ENCODE measurements at places on chromosomes 6 and 20.

GRCh38 chr20:57429159-57429496 is 37.9 kb downstream of the RBM38 start:
- DNase-seq, result no peak

DNA sequence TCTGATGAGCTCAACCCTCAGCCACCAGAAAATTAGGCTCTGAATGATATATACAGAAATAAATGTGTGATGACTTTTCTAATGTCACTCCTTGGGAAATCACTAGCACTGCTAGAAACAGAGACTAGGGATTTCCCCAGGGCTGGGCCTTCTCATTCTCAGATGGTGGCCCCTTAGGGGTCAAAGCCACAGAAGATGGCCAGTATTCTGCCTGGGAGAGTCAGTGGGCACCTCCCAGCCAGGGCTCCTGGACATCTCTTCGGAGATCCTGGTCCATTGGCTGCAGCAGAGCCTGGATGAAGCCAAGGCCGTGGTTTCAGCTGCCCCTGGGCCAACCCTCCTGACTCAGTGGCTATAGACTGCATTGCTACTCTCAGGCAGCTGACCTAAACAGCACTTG is 276.9 kb upstream of the SUPT3H start:
- DNase-seq, result no peak

GRCh38 chr6:22764496-22764895 is 195.1 kb downstream of the HDGFL1 start:
- DNase-seq, result no peak

DNA sequence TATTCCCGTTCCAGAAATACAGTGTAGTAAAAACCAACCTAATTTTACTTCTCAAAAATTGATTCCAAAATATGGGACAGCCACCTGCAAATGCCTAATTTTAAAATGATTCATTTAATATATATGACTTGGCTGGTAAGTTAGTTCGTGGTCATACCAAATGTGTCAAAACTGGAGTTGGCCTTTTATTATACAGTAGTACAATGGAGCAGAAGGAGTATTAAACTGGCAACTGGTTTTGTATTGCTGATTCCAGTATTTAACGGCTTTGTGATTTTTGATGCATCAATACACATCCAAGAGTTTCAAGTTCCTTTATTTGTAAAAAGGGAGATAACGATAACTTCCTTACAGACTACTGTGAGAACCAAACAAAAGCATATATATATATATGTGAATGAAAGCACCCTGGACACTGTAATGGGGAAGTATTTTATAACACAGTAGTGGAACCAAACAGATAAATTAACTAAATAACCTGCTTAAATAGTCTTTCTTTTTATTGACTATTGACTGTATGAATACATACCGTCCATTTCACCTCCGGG is 24.8 kb downstream of the SAMHD1 start:
- DNase-seq, result no peak

- DNase-seq, result no peak
Observed at GRCh38 chr20:32957459-32957858, 46.8 kb downstream of the SUN5 start.

GRCh38 chr6:106563614-106564013 is 65.7 kb downstream of the RTN4IP1 start:
- DNase-seq, result no peak

DNA sequence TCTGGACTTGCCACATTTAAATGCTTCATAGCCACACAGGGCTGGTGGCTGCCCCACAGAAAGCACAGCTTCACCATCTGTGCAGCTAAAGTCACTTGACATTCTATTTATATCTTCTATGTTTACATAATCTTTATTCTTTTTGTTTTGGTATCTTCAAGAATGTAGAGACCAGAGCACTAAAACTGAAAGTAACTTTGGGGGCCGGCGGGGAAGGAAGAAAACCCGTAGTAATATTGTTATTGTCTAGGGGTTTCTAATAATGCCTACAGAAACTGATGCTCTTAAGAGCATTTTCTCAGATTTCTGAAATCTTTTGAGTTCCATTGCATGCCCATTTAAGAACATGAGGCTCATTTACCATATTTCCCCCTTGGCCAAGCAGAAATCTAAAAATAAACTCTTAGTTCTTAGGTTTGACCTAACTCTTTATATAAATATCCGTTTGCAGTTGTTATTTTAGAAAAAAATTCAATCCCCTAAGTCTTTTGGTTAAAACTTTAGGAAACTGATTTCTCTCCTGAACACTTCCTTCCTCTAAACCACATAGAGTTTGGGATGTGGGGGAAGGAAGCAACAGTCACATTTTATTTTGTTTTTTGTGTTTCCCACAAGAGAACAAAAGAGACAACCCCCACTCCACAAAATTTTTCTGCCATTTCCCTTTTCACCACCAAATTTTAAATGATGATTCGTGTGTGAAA is 207.6 kb downstream of the OGFRL1 start:
- no peak for DNase-seq

DNA sequence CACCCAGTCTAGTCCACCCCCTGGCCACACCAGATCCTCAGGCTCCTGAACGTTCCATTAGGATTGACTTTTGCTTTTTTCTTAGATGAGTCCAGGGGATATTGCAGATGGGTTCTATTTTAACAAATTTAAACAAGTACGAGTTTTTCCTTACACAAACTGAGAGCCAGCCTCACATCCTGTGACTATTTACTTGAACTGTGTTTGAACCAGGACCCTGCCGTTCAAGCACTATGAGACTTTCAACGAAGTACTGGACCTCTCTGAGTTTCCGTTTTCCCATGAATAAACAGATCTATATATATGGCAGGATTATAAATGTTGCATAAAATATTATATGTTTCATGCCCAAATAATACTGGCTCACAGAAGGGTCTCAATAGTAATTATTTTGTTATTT is 1.4 kb upstream of the METTL24 start:
- no peak for DNase-seq

- DNase-seq, result no peak
Observed at GRCh38 chr6:18242062-18242851, 22.1 kb downstream of the DEK start.

DNA sequence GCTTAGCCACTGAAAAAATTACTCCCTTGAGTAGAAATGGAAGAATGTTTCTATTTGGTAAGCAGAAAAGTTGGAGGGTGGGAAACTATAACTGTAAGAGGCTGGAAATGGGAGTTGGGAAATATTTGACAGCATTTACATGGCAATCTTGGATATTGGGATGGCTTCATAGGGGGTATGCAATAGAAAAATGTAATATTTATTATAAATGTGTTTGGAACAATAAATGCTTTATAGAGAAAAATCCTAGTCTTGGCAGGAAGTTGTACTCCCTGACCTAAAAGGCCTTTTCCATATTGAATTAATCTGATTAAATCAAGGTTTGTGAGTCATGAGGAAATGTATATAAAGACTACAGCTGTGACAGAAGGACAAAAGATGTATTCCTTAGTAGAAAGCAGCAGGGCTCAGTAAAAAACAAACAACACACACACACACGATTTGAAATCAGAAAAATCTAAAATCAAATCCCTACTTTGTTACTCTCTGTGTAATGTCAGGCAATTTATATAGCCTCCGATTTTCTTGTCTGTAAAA is 272.3 kb downstream of the CD109 start:
- no peak for DNase-seq

- no peak for DNase-seq
Observed at GRCh38 chr20:3935956-3936340, 46.8 kb downstream of the PANK2 start.

GRCh38 chr6:48109944-48110343 is 1.1 kb downstream of the PTCHD4 start:
- DNase-seq, result no peak

GRCh38 chr6:21149470-21149869 is 444.1 kb upstream of the SOX4 start:
- no peak for DNase-seq

DNA sequence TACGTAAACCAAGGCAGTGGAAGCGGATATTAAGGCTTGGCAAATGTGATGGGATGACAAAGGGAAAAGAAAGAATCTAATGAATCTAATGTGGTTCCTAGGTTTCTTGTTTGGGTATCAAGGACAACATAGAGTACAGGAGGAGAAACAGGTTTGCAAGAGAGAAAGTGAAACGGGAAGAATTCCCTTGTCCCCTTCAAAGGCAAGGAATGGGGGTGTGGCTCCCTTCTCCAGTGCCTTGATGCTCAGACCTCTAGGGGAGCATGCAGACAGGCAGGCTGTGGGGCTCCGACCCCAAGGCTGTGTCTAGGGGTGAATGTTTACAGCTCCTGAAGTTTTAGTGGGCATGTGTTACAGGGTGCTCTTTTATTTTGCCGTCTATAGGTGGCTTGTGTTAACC is 317.5 kb upstream of the HSF2 start:
- DNase-seq, result no peak

GRCh38 chr6:11710311-11710761 is 68.3 kb downstream of the ADTRP start:
- no peak for DNase-seq

DNA sequence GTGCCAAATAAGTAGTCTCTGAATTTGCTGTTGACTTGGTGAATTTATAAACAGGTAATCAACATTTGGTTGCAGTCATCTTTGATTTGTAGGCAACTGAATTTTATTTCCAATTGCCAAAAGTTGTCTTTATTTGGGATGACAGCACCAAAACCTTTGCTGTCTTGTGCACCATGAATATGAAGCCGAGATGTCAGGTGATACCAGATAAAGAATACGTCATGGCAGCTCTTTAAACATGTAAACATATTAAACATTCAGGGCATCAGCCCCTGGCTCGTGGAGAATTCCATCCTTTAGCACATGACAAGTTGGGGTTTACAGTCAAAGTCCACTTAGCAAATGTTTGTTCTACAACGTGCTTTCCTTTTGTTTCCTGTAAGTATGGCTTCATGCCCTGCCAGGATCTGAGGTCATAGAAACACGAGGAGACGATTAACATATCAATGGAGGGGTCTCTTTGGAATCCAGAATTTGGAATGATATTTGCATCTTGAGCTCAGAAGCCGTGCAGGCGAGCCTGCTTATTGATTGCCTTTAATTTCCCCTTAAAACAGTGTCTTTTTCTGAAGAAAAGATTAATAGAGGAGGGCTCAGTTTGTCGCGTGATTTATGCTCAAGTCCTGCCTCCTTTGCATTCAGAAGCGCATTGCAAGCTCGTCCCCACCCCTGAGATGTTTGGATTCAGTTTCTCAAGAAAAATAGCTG is 170.2 kb upstream of the ZNF217 start:
- DNase-seq, result peak; percentile 29

GRCh38 chr6:163413345-163414116 is 987 bp upstream of the QKI start:
- peak; percentile 68 for DNase-seq

GRCh38 chr6:109370792-109371191 is 11.5 kb downstream of the CD164 start:
- DNase-seq, result no peak

GRCh38 chr6:13991393-13991792 is 66.6 kb downstream of the RNF182 start:
- no peak for DNase-seq

DNA sequence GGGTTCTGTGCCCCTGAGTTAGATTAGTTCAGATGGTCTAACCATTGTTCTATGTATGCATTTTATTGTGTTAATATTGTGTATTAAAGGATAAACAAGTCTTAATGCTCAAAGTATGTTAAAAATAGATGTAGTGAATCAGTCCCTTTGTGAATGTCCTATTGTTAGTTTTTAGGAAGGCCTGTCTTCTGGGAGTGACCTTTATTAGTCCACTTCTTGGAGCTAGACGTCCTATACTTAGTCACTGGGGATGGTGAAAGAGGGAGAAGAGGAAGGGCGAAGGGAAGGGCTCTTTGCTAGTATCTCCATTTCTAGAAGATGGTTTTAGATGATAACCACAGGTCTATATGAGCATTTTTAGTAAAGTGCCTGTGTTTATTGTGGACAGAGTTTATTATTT is 12.3 kb upstream of the HMGN4 start:
- no peak for DNase-seq

- DNase-seq, result no peak
Observed at GRCh38 chr6:13263669-13264068, 64.7 kb downstream of the TBC1D7 start.

DNA sequence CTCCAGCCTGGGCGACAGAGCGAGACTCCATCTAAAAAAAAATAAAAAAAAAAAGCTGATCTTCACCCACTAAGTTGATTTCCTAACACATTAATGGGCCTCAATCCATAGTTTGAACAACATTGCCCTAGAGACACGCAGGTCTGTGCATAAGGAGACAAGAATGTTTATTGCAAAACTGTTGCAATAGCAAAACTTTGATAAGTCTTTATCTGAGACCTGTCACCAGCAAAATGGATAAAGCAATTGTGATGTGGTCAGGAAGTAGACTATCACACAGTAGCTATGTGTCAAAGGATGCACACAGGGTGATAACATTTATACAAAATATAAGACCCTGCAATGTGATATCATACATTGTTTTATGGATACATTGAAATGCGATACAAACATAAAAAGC is 4.2 kb upstream of the ITPR3 start:
- no peak for DNase-seq

- no peak for DNase-seq
Observed at GRCh38 chr6:166752097-166752496, 125.0 kb upstream of the RPS6KA2 start.

DNA sequence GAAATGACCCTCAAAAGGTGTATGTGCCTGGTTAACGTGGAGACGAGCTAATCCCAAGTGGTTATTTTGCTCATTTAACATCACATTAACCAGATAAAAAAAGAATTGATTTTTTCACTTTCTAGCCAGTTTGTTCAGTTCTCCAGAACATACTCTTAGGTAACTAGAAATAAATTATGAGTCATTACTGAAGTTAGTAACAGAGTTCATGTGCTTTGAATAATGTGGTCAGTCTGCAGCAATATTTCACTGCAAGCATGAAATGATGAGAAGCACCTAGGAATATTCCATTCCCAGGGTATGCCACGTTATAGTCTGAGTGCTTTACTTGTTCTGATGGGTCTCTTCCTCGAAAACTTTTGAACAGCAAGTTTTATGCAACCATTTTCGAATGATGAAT is 138.3 kb upstream of the INSM1 start:
- DNase-seq, result no peak

DNA sequence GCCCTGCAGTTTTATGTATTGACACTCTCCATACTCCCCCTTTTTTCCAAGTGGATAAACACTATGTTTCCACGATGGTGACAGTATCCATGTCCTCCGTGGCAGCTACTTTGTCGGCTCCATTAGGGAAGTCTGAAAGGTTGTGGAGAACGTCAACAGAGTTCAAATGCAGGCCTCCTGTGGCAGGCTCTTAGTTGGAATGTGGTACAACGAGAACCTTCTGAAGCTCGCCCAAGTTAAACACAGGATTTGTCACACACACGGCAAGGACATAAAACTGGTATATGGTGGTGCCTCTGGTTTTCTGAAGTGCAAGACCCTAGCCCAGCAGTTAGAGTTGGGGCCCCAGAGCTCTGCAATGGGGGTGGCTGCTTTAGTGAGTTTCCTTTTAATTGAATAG is 187.0 kb upstream of the TAB2 start:
- no peak for DNase-seq

- DNase-seq, result no peak
Observed at GRCh38 chr20:18056174-18057100, 1.3 kb downstream of the OVOL2 start.

DNA sequence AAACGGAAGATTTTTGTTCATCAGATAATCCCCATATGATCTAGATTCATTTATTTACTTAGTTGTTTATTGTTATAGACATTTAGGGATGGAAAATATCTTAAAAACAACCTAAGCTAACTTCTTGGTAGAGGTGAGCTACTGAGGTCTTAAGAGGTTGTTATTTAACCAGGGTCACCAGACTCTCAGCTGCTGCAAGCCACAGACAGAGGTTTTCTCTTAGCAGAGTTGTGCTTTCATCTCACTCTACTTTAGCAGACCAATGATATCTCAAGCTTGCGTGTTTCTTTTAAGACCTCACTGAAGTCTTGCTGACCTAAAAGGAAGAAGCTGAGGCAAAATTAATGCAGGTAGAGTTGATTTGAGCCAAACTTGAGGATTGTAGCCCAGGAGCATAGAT is 43.6 kb downstream of the NCOA7 start:
- DNase-seq, result no peak
